ENCODE measurements at places on chromosomes 7 and 10.

- H3K4me3 ChIP-seq = no peak overlapping the region
- H3K4me1 ChIP-seq = peaks cover 17% of the 10 kb centered on the region
- H3K36me3 ChIP-seq = no peaks in the 10 kb centered on the region
- peak; percentile 23 for DNase-seq
- H3K27ac ChIP-seq = no peak overlapping the region
These were observed 531.1 kb upstream of the STEAP1 start for GRCh38 chr7:89623018-89623672.

DNA sequence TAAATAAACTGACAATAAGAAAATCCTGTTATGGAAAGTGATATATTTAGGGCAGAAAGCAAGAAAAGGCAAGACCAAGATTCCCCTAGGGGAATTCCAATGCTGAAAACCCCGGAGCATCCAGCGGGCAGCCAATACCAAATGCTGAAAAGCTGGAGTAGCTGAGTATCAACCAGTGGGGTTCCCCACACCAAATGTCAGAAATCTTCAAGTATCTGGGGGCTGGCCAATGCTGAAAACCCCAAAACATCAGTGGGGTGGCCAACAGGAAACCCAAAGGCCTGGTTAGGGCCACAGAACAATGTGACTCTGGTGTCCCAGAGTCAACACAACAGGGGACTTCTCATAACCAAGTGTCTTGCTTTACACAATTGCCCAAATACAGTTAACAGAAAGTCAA, 271.8 kb upstream of the CACNA2D1 start:
- H3K27me3 ChIP-seq = no peaks in the 10 kb centered on the region
- DNase-seq = no peak

DNA sequence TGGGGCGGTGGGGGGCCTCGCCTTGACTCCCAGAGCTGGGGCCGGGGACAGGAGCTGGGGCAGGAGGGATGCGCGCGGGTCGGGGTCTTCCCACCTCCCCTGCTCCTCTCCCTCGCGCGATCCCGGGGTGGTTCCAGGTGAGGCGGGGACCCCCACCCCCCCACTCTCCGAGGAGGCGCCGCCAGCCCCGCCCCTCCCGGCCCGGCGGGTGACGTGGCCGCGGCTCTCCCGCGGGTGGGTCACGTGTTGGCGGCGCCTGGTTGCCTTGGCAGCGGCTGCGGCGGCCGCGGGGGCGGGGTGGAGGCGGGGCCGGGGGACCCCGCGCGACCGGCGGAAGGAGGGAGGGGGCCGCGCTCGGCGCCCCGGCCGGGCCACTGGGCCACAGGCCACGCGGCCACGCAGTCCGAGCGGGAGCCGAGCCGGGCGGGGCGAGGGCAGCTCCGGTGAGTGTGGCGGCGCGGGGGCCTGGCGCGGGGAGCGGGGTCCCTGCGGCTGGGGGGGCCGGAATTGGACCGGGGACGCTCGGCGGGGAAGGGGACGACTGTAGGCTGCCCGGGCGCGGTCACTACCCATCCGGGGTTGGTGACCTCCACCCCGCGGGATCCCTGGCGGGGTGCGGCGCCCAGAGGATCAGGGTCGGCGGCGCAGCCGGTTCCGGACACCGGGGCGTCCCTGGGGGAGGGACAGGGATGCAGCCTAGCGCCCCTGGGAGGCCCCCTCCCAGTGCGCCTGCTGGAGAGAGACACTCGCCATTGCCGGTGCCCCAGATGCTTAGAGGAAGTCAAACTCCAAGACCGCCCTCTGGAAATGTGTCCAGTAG, at the start of gene ORAI2:
Gene ORAI2, plus strand, starts transcription at position 357 of the 820 bp plus-strand sequence. CDS start 5,382 bp downstream, outside the sequence.
- peaks cover 57% of the 10 kb centered on the region for H3K4me1 ChIP-seq
- H3K4me3 ChIP-seq = peak within 1 kb of the TSS; percentile 89
- peak within 1 kb of the TSS; percentile 90 for H3K27ac ChIP-seq

- H3K27me3 ChIP-seq = no peaks in the 10 kb centered on the region
- DNase-seq = no peak
- H3K36me3 ChIP-seq = no peaks in the 10 kb centered on the region
- H3K4me1 ChIP-seq = no peaks in the 10 kb centered on the region
- H3K27ac ChIP-seq = no peak overlapping the region
- H3K4me3 ChIP-seq = no peak overlapping the region
These were observed 3.2 kb downstream of the OPN4 start for GRCh38 chr10:86657396-86658011.

DNA sequence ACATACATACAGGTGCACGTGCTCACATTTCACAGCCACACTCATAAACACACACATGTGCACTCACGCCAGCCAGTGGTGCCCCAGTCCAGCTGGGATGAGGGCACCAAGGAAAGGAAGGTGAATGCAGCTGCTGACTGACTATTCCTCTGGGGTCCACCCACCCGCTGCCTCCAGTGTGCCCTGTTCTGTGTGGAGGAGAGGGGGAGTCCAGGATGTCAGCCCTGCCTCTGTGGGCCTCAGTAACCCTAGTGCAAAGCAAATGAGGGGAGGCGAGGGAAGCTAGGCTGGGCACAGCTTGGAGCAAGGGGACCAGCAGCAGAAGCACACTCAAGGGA, 57.6 kb downstream of the YKT6 start:
- H3K27me3 ChIP-seq = no peaks in the 10 kb centered on the region
- H3K27ac ChIP-seq = peak overlapping the region; percentile 90
- H3K36me3 ChIP-seq = no peaks in the 10 kb centered on the region
- peak overlapping the region; percentile 39 for H3K4me3 ChIP-seq
- peaks cover 42% of the 10 kb centered on the region for H3K4me1 ChIP-seq

Measured in activated naive CD8-positive, alpha-beta T cell treated with anti-CD3 and anti-CD28 coated beads, Interleukin-2, amount 50 U/mL, for 24 hours (primary cell).